Dermis microvascular lymphatic vessel endothelial cell (primary cell): ENCODE measurements at places on chromosomes 7 and 10.

DNA sequence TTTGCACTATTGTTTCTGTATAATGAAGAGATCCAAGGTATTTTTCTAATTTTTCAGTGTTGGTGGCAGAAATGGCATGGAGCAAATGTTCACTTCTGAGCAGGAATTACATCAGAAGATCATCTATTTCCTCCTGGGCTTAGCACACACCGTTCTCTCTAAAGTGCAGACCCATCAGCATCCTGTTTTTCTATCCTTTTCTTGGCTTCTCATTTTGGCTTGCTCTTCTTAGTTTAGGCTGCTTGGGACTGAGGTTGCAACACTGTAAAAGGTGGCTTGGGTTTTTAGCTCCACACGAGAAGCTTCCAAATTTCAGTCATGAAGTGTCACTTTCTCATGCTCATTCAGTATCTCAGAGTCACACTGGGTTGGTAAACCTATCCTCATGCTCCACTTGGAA is 79.9 kb upstream of the SMIM30 start:
- no peak for DNase-seq

GRCh38 chr7:22252016-22252415 is 104.9 kb downstream of the RAPGEF5 start:
- no peak for DNase-seq

DNA sequence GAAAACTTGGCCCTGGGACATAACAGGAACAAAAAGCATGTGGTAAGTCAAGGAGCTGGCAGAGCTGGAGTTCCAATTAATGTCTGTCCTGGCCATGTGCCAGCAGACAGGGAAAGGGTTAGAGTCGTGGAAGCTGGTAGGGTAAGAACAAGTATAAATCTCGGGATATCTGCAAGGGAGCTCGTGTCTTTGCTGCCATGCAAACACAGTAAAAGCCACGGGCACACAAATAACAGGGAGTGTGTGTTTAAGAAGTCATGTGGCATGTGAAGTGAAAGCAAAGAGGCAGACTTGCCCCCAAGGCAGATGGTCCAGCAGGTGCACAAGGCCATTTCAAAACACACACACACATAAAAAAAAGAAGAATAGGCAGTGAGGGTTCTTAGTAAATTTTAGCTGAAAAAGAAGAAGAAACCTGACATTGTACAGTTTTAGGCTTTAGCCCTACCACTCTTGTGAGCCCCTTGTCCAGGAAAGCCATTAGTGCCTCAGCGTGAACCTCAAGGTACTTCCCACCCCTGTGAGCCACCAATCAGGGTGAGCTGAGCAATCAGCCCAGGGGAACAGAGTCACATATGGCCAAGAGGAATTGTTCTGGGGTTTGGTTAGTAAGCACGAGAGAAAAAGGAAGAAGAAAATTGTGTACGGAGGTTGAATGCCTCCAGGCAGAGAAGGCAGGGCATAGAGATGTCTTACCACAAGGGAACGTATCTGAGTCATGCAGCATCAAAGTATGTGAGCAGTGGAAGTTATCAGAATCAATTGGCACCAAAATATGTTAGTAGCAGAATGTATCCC is 32.8 kb upstream of the ARHGAP12 start:
- no peak for DNase-seq

DNA sequence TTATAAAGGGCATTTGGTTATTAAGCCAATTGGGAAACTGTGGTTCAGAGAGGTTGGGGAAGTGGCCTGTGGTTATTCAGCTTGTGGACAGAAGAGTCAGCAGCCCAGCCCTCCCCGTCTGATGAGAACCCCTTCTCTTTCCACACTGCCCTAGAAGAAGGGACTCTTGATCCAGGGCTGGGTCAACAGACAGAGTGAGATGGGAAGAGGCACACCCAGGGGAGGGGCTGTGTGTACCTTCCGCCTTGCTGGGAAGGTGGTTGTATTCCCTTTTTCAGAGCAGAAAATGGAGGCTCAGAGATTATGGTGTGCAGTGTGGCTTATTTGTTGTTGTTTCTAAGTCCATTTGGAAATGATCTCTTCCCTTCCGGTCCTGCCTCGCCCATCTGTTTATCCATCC is 103.4 kb downstream of the GRK5 start:
- DNase-seq, result no peak

DNA sequence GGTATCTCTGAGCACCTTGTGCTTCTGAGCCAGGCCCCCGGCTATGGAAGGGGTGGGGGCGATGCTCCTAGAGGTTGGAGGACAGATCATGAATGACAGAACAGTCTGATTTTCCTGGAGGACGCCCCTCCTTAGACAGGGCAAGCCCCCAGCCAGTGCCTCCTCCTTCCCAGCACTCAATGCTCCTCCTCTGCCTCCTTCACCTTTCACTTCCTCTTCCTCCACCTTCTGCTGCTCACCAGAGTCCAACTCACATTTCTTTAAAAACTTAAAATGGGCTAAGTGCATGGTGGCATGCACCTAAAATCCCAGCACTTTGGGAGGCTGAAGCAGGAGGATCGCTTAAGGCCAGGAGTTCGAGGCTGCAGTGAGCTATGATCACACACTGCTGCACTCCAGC is 71.1 kb upstream of the CUX1 start:
- no peak for DNase-seq

DNA sequence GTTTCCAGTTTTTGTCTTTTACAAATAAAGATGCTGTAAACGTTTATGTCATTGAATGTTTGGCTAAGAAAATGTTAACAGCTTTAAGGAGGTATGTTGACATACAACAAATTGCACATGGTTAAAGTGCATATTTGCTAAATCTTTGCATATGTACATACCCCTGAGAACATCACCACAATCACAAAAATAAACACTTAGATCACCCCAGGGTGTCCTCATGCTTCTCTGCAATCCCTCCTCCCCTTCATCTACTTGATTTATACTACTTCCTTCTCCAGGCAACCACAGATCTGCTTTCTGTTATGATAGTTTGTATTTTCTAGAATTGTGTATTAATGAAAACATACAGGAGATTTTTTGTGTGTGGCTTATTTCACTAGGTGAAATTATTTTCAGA is 209.5 kb downstream of the GLRX3 start:
- DNase-seq, result no peak
